ENCODE measurements at places on chromosomes 12 and 14.

GRCh38 chr14:67962215-67962644, 142.7 kb downstream of the RAD51B start:
- DNase-seq = no peak

DNA sequence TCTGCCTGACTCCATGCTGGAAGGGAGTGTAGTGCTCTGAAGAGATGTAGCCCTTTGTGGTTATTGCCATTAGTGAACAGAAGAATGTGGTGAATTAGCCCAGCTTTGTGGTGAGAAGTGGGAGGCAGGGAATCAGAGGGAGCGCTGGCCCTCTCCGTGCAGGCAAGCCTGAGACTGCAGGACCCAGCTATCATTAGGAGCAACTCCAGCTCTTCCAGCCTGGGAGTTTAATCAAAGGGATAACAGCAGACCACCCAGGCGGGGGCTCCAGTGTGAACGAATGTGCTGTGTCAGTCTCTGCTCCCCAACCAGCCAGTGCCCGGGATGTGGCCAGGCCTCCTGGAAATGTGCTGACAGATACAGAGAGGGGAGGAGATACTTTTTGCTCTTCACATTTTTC, 142.7 kb downstream of the TTLL5 start:
- DNase-seq = no peak

DNA sequence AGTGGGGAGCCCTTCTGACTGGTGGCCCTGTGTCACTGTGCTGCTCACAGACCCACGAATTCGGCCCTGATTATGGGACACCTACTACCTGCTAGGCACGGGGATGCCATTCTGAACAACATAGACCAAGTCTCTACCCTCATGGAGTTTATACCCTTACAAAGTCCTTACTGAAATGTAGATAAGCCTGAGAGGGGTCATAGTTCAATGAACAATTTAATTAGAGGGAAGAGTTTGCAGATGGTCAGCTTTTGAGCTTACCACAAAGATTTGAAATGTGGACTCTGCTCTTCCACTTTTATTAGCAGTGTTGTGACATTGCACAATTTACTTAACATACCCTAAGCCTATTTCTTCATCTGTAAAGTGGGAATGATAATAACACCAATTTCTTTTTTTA, 161.1 kb downstream of the MYRFL start:
- DNase-seq = no peak

- no peak for DNase-seq
Measured at GRCh38 chr12:90757957-90758356, 197.0 kb downstream of the CCER1 start.

DNA sequence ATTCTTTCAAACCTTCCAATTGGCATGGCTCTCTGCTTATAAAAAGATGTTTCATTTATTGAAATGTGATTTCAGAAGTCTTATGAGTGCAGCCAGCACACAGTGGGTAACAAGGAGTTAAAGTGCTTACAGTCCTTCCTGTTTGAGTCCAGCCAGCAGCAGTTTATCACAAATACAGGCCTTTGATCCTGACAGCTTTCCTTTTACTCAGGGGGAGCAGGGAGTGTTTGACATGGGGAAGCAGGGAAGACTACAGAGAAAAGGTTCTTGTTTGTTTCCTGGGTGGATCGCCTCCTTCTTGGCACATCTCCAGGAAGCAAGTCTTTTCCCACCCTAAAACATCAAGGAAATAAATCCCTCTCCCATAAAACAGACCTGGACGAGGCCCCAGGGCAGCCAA, 216.1 kb downstream of the MSRB3 start:
- DNase-seq = no peak

DNA sequence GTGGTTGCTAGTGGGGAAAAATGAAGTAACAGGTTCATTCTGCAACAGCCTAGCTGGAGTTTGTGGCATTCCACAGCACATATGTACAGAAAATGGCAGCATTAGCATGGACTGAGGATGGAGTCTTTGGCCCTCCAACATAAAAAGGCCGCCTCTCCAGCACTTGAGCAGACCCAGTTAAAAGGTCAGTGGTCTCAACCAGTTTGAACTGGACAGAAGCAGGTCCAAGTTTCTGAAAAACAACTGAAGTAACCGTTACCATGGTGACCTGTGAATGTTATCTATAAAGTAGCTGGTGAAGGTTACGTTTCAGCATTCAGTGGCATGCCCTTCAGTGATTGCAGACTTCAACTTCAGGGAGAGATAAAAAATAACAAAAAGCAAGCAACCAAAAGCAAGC, 34.1 kb upstream of the OR10AD1 start:
- DNase-seq = no peak

- no peak for DNase-seq
Measured at GRCh38 chr12:131610181-131610580, 100.7 kb upstream of the SFSWAP start.

DNA sequence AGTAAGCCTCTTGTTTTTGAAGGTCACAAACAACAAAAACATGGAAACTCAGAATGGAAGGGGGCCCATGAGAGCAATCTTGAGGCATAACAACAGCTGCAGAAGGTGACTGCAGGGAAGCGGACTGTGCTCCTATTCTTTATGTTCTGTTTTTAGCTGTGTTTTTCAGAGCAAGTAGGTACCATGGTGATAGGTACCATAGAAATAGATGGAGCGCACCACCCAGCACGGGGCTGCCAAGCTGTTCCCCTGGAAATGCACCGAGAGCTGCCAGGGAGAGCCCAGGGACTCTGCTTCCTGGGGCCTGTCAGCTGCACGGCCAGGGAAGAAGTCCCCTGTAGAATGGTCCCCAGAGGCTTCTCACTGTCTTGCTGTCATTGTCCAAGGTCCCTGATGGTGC, 32.8 kb downstream of the DGLUCY start:
- DNase-seq = no peak

DNA sequence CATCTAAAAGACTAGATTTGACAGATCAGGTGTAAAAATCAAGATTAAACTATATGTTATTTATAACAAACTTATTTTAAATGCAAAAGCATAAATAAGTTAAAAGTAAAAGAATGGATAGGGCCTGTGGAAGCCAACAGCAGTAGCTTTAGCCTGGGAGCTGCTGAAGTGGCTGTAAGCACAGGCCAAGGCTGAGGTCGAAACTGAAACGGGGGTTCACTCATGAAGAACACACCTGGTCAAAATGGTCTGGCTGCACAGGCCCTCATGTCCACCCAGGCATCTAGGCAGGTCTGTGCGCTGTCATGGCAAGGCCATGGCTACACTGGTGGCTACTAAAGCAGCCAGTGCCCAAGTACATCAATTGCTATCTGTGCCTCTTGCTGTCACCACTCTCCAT, 23.1 kb downstream of the CATSPERB start:
- DNase-seq = no peak

DNA sequence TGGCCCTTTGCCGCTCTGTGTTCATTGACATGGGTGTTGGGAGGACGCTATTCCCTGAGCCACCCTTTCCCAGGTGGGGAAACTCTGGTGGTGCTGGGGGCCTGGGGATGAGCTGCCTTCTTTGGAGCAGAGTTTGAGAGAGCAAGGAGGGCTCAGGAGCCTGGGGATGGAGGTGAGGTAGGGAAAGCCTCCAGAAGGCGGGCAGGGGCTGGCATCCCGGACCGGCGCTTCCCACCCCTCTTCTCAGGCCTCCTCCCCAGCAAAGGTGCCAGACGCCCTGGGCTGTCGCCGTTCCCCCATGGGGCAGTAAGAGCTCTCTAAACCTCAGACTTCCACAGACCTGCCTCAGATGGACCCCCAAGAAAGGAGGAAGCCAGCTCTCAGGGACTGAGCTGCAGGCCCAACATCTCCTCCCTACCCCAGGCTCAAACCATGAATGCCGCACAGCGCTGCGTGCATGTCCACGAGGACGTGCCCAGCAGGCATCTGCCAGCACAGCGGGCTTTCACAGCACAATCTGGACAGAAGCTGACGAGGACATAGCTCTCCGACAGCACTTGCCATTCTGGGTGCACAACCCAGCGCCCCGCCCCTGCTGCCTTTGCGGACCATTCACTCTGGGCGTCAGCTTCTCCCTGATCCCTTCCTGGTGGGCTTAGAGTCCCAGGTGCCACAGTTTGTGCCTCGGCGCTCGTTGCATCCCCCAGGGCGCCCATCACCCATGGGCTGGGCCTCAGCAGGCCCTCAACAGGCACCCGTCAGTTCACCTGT, 14.9 kb upstream of the TTC7B start:
- DNase-seq = no peak

GRCh38 chr14:71355324-71356201, 448.3 kb downstream of the PCNX1 start:
- DNase-seq = no peak

GRCh38 chr14:62626416-62626815, 418.8 kb downstream of the KCNH5 start:
- no peak for DNase-seq

GRCh38 chr14:69547701-69548348, 26.8 kb downstream of the CCDC177 start:
- no peak for DNase-seq

- peak; percentile 24 for DNase-seq
Measured at GRCh38 chr12:108066583-108067577, 62.2 kb upstream of the WSCD2 start.

DNA sequence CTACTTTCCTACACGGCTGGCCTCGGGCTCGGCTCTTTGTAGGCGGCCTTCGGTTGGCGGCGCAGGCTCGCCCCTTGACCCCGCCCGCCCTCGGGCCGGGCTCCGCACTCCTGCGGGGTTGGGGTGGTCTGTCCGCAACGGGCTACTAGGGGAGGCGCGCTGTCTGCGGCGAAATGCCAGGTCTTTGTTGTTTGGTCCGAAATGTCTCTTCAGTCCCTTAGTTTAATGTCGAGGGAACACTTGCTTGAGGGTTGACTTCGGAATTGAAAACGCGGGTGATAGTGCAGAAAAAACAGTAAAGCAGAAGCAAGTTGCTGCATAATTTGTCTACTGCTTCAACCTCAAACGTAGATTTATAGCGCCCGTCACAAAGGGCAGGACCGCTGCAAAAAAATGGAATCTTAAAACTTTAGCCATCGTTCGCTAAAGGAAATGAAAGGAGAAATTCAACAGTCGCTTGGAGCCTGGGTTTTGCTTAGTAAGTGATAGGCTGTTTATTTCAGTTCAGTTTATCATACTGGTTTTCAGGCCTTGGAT, 390 bp downstream of the JKAMP start:
- peak; percentile 34 for DNase-seq

DNA sequence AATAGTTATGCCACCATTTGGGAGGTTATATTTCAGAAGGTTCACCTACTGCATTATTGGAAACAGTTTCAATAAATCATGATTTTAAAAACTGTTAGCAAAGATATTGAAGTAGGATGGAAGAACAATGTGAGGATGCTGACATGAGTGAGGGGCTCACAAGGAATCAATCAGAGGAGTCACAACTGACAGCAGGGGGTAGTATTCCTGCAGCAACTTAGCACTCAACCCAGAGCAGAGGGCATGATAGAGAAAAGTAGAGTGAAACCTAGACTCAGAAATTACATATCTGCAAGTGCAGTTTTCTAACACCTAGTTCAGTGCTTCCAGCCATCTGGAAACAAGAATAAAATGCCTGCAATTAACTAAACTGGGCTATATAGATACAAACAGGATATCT, 772.5 kb upstream of the USP15 start:
- no peak for DNase-seq

- DNase-seq = no peak
Measured at GRCh38 chr12:15988983-15989755, 78.0 kb downstream of the DERA start.

GRCh38 chr14:77309131-77309530, 11.6 kb downstream of the POMT2 start:
- no peak for DNase-seq

- DNase-seq = no peak
Measured at GRCh38 chr12:69497308-69498026, 27.3 kb downstream of the FRS2 start.

GRCh38 chr14:33218026-33218425, 279.3 kb downstream of the NPAS3 start:
- no peak for DNase-seq

GRCh38 chr14:30885840-30886740, 11.7 kb downstream of the COCH start:
- no peak for DNase-seq

DNA sequence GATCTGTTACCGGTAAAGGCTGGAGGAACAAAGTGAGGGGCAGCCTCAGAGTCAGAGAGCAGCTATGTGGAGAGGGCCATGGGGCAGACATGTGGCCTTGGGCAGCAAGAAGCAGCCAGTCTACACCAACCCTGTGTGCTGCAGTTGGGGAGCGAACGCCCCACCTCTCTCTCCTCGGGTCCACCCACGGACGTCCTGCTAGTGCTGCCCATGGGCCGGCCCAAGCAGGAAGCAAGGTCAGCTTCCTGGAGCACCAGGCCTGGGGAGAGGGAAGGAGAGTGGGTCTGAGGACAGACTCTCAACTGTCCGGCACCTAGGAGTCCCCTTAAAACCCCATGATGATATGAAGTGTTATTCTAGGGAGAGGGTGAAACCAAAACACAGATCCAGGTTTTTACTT, 254.8 kb upstream of the FKBP4 start:
- no peak for DNase-seq

GRCh38 chr14:70181276-70181675, 7.5 kb downstream of the SLC8A3 start:
- DNase-seq = no peak

GRCh38 chr12:53967421-53967925, 5.5 kb upstream of the HOXC11 start:
- no peak for DNase-seq

GRCh38 chr12:71164568-71165197, 6.9 kb upstream of the TSPAN8 start:
- DNase-seq = no peak

DNA sequence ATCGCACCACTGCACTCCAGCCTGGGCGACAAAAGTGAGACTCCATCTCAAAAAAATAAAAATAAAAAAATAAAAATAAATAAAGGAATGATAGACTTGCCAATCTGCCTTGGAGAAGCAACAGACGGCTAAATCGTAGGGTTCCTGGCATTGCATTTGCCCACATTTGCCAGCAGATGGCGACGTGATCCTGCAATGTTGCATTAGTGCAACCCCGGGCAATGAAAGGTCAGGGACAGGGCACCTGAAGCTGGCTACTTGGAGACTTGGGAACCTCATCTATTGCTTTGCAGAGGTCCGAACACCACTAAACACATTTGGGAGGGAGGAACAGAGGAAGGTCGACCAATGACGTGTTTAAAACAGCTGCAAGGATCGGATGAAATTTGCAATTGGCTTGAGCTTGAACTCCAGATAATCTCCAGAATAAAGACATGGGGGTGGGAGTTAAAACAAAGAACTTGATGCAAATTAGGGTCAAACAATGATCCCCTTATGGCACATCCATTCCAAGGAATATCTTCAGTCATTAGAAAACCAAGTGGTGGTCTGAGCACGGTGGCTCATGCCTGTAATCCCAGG, 34.6 kb downstream of the SPRING1 start:
- DNase-seq = peak; percentile 83

GRCh38 chr12:89985935-89986334, 277.3 kb upstream of the ATP2B1 start:
- DNase-seq = no peak

- no peak for DNase-seq
Measured at GRCh38 chr12:124151583-124151982, 143.3 kb upstream of the RFLNA start.
